ENCODE measurements at places on chromosomes 7 and 10. TPM values are rescaled to one million over a fixed set of nuclear protein-coding genes. Genes with fewer than 3 reads are reported as not detected.
A peak's percentile ranks its signal among the peaks of the same experiment; 100 is the strongest.

The SLC18A3 gene
- not detected for total RNA-seq

The VDAC2 gene
- total RNA-seq = 82.8 TPM

The HNRNPA2B1 gene
- total RNA-seq = 394 TPM

The FRAT1 gene
- total RNA-seq = 6.5 TPM

The WNT8B gene
- total RNA-seq = 0.44 TPM

The TMEM213 gene
- not detected for total RNA-seq

The ASB10 gene
- not detected for total RNA-seq

The SLC13A1 gene
- total RNA-seq = not detected

The SH2D4B gene
- total RNA-seq = 0.11 TPM

The CALHM3 gene
- not detected for total RNA-seq

The GJD4 gene
- total RNA-seq = not detected

DNA sequence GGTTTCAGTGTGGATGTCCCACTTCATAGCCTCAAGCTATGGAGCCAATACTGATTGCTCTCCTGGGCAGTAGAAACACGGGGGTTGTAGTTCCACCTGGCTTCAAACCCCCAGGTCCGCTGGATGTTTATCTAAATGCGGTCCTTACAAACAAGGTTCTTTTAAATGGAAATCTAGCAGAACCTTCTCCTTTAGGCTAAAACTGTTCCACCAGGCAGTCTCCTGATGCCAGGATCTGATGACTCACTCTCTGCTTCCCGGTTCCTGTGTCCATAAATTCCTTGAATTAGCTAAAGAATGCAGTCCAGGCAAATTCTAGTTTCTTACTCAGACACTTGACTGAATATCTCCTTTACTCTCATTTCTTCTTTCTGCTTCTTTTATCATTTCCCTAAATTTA, 108.4 kb upstream of the FAM3C start:
- no peaks in the 10 kb centered on the region for H3K4me1 ChIP-seq
- DNase-seq = no peak
- no peak overlapping the region for H3K4me3 ChIP-seq
- no peaks in the 10 kb centered on the region for H3K27me3 ChIP-seq
- H3K36me3 ChIP-seq = no peaks in the 10 kb centered on the region

DNA sequence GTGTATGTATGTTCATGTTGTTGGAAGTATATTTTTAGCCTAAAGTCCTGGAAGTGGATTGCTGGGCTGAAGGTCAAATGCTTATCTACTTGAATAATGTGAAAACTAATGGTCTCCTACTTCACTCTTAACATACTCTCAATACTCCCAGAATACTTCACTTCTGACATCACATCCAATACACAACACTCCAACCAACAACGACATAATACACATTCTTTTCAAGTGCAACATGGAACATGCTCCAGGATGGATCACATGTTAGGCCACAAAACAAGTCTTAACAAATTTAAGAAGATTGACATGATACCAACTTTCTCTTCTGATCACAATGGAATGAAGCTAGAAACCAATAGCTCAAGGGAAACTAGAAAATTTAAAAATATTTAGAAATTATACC, 126.9 kb upstream of the ADCY1 start:
- H3K4me1 ChIP-seq = no peaks in the 10 kb centered on the region
- DNase-seq = no peak
- no peaks in the 10 kb centered on the region for H3K27me3 ChIP-seq
- H3K4me3 ChIP-seq = no peak overlapping the region

- H3K36me3 ChIP-seq = no peaks in the 10 kb centered on the region
- H3K27me3 ChIP-seq = no peaks in the 10 kb centered on the region
- no peak for DNase-seq
- H3K27ac ChIP-seq = no peak overlapping the region
- no peak overlapping the region for H3K4me3 ChIP-seq
- H3K4me1 ChIP-seq = peaks cover 29% of the 10 kb centered on the region
Observed at GRCh38 chr10:35129185-35129674, 2.6 kb downstream of the CREM start.

DNA sequence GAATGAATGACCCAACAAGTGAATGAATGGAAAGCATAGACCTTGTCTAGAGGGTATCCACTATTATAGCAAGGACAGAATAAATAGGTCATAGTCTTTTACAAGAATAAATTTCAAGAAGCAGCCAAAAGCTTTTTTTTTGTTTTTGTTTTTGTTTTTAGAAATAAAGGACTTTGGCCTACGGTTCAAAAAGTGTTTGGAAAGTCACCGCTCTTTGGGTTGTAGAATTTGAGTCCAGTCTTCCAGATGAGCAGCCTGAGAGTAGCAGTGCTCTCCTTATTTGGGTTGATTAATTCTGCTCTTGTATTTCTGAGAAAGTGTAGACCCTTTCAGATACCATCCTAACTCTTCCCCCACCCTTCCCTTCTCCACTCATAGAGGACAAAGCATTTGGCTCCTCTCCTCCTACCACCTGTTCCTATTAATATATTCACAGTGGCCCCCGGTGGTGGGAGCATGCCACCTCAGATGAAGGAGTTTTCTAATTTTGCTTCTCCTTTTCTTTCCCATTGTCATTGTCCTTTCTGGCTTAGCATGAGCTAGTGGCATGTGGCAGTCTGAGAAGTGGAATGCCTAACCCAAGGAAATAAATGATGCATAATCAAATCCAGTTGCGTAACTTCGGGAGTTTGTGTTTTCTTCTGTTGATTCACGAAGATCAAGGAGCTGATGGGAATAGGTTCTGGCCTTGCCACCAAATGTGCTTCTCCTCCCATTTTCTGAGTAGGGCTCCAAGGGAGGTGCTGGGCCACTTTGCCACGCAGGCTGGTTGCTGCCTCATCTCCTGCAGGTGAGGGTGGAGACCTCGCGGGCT, 114.7 kb downstream of the CHN2 start:
- no peaks in the 10 kb centered on the region for H3K27me3 ChIP-seq
- DNase-seq = no peak
- no peak overlapping the region for H3K4me3 ChIP-seq
- H3K36me3 ChIP-seq = no peaks in the 10 kb centered on the region

- no peaks in the 10 kb centered on the region for H3K36me3 ChIP-seq
- H3K27ac ChIP-seq = peak overlapping the region; percentile 48
- peaks cover 54% of the 10 kb centered on the region for H3K4me1 ChIP-seq
- H3K4me3 ChIP-seq = no peak overlapping the region
- no peaks in the 10 kb centered on the region for H3K27me3 ChIP-seq
- no peak for DNase-seq
Observed at GRCh38 chr7:105352901-105353668, 35.6 kb downstream of the SRPK2 start.

- H3K27ac ChIP-seq = no peak overlapping the region
- no peak overlapping the region for H3K4me3 ChIP-seq
- no peaks in the 10 kb centered on the region for H3K27me3 ChIP-seq
- H3K4me1 ChIP-seq = peaks cover 52% of the 10 kb centered on the region
- no peaks in the 10 kb centered on the region for H3K36me3 ChIP-seq
- no peak for DNase-seq
Observed at GRCh38 chr7:114938785-114939184, 16.9 kb downstream of the MDFIC start.

DNA sequence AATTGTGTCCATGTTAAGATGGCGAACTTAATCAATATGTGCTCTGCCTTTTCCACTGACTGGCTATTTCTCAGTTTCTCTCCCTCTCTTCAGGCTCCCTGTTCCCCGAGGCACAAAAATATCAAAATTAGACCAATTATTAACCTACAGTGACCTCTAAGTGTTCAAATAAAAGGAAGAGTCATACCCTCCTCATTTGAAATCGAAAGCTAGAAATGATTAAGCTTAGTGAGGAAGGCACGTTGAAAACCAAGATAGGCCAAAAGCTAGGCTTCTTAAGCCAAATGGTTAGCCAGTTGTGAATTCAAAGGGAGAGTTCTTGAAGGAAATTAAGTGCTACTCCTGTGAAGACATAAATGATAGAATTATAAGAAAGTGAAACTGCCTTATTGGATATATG, 81.1 kb upstream of the MBL2 start:
- H3K27ac ChIP-seq = no peak overlapping the region
- no peak overlapping the region for H3K4me3 ChIP-seq
- no peaks in the 10 kb centered on the region for H3K27me3 ChIP-seq
- H3K36me3 ChIP-seq = no peaks in the 10 kb centered on the region
- no peak for DNase-seq

GRCh38 chr7:106657085-106657991, 3.6 kb downstream of the CCDC71L start:
- H3K4me3 ChIP-seq = no peak overlapping the region
- DNase-seq = no peak
- peaks cover 16% of the 10 kb centered on the region for H3K4me1 ChIP-seq
- no peaks in the 10 kb centered on the region for H3K27me3 ChIP-seq
- H3K36me3 ChIP-seq = no peaks in the 10 kb centered on the region
- H3K27ac ChIP-seq = no peak overlapping the region

- no peak for DNase-seq
- H3K4me1 ChIP-seq = no peaks in the 10 kb centered on the region
- H3K36me3 ChIP-seq = no peaks in the 10 kb centered on the region
- H3K4me3 ChIP-seq = no peak overlapping the region
- no peak overlapping the region for H3K27ac ChIP-seq
Observed at GRCh38 chr7:31476073-31476745, 37.7 kb upstream of the ITPRID1 start.

- no peaks in the 10 kb centered on the region for H3K27me3 ChIP-seq
- peaks cover 59% of the 10 kb centered on the region for H3K36me3 ChIP-seq
- H3K4me1 ChIP-seq = peaks cover 4% of the 10 kb centered on the region
- H3K4me3 ChIP-seq = no peak overlapping the region
Observed at GRCh38 chr10:11280187-11280932, 262.7 kb downstream of the CELF2 start.

GRCh38 chr10:49601857-49602256, 8.3 kb upstream of the SLC18A3 start:
- DNase-seq = no peak
- no peak overlapping the region for H3K27ac ChIP-seq
- H3K27me3 ChIP-seq = no peaks in the 10 kb centered on the region
- H3K4me1 ChIP-seq = no peaks in the 10 kb centered on the region
- H3K4me3 ChIP-seq = no peak overlapping the region

DNA sequence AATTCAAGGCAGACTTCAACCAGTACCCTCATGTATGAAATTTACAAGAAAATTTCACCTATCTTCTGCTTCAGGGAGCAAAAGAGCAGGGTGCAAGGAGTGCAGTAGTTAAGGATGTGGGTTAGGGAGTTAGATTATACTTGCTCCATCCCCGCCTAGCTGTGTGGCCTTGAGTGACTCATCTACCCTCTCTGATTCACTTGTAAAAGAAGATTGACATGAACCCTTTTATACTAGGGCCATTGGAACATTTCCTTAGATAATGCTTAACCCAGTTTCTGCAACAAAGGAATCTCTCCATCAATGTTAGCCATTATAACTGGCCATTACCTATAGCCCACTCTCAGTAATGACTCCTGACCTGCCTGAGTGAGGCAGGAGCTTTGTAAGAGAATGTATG, 10.2 kb upstream of the HSPA12A start:
- H3K36me3 ChIP-seq = no peaks in the 10 kb centered on the region
- DNase-seq = no peak
- no peak overlapping the region for H3K4me3 ChIP-seq
- H3K27me3 ChIP-seq = no peaks in the 10 kb centered on the region
- no peak overlapping the region for H3K27ac ChIP-seq

GRCh38 chr10:124318076-124318475, 100.6 kb downstream of the OAT start:
- no peaks in the 10 kb centered on the region for H3K36me3 ChIP-seq
- H3K4me3 ChIP-seq = no peak overlapping the region

- no peak overlapping the region for H3K4me3 ChIP-seq
- no peak overlapping the region for H3K27ac ChIP-seq
- no peak for DNase-seq
- no peaks in the 10 kb centered on the region for H3K27me3 ChIP-seq
Observed at GRCh38 chr7:157158400-157158799, 19.7 kb downstream of the UBE3C start.

- no peak overlapping the region for H3K4me3 ChIP-seq
- no peaks in the 10 kb centered on the region for H3K27me3 ChIP-seq
- H3K4me1 ChIP-seq = no peaks in the 10 kb centered on the region
- H3K36me3 ChIP-seq = no peaks in the 10 kb centered on the region
Observed at GRCh38 chr7:73387221-73387828, 46.3 kb upstream of the FZD9 start.

DNA sequence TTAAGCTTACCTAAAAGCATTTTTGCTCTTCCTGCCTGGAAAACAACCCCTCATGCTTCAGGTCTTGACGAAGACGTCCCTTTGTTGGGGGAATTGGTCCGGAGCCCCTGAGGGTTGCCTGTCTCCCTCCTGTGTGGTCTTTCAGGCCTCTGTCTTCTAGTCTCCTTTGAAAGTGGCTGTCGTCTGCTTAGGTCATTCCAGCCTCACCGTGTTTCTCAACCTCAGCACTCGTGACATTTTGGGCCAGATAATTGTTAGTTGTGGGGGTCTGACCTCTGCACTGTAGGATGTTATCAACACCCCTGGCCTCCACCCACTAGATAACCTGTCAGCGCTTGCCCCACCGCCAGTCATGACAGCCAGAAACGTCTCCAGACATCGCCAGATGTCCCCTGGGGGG, 219.1 kb downstream of the TCF7L2 start:
- H3K4me1 ChIP-seq = no peaks in the 10 kb centered on the region
- H3K27me3 ChIP-seq = no peaks in the 10 kb centered on the region
- DNase-seq = no peak
- no peak overlapping the region for H3K4me3 ChIP-seq

DNA sequence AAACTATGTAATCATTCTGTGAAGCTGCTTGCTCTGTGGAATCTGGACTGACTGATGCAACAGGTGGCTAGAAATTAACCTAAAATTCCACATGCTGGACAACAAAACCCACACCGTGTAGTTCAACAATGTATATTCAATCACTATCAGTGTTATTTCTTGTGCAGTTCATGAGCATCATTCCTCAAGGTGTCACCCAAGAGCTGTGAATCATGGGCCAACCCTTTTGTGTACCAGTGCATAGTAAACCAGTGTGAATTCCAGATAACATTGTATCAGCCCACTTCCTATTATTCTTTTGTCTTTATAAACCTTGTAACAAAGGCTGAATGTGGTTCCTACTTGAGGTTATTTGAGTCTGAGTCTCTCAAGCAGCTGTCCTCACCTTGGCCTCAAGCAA, 905.2 kb upstream of the ZNF722 start:
- no peaks in the 10 kb centered on the region for H3K27me3 ChIP-seq
- DNase-seq = no peak
- no peak overlapping the region for H3K27ac ChIP-seq
- H3K4me3 ChIP-seq = no peak overlapping the region
- H3K4me1 ChIP-seq = no peaks in the 10 kb centered on the region

- no peak for DNase-seq
- H3K27me3 ChIP-seq = no peaks in the 10 kb centered on the region
- H3K4me3 ChIP-seq = no peak overlapping the region
Observed at GRCh38 chr10:88138319-88138848, 275.0 kb downstream of the PTEN start.

DNA sequence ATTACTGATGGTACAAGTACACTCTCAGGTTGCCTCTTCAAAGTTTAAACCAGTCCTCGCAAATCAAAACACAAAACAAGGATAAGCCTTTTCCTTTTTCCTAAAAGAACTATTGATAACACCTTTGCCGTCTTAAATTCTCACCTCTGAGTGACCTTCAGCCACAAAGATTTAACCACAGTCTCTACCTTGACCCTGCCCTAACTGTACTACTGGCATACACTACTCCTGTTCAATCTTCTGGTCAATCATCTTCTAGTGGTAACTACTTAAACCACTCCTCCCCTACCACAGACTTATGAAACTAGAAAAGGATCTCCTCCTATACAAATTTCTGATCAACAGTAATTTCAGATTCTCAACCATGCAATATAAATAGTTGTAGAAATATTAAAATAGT, 15.1 kb downstream of the UPF2 start:
- no peak overlapping the region for H3K4me3 ChIP-seq
- no peaks in the 10 kb centered on the region for H3K4me1 ChIP-seq
- peaks cover 4% of the 10 kb centered on the region for H3K36me3 ChIP-seq

- H3K36me3 ChIP-seq = no peaks in the 10 kb centered on the region
- no peak for DNase-seq
- no peak overlapping the region for H3K27ac ChIP-seq
Observed at GRCh38 chr7:12895296-12895695, 207.9 kb downstream of the ARL4A start.

Data from naive thymus-derived CD4-positive, alpha-beta T cell (primary cell).